ENCODE measurements at places on chromosomes 4 and X. TPM values are rescaled to one million over a fixed set of nuclear protein-coding genes. Genes with fewer than 3 reads are reported as not detected.

DMD gene
- total RNA-seq = 57.1 TPM

CTAG1B gene
- not detected for total RNA-seq

ITGB1BP2 gene
- total RNA-seq = 3.6 TPM

ASMT gene
- total RNA-seq = not detected

TEC gene
- 1.8 TPM for total RNA-seq

PSMD10 gene
- 96.8 TPM for total RNA-seq

JCHAIN gene
- not detected for total RNA-seq

PIR gene
- 23.6 TPM for total RNA-seq

LEF1 gene
- 66.1 TPM for total RNA-seq

ATP2B3 gene
- 0.26 TPM for total RNA-seq

CXCL9 gene
- total RNA-seq = not detected

VSIG4 gene
- not detected for total RNA-seq

GPC3 gene
- 628 TPM for total RNA-seq

FDCSP gene
- not detected for total RNA-seq

GPR50 gene
- total RNA-seq = 2.1 TPM

SPACA5 gene
- total RNA-seq = not detected

TMPRSS11B gene
- 3.1 TPM for total RNA-seq

ZNF141 gene
- total RNA-seq = 31.7 TPM

FAM53A gene
- 0.90 TPM for total RNA-seq

NEUROG2 gene
- 1.2 TPM for total RNA-seq

NXF2B gene
- total RNA-seq = 0.64 TPM

ZCCHC18 gene
- total RNA-seq = 2.6 TPM

AREG gene
- 17.1 TPM for total RNA-seq

NLRP2B gene
- not detected for total RNA-seq

CXCL5 gene
- total RNA-seq = 6.7 TPM

AFF2 gene
- total RNA-seq = 12.6 TPM

RNF175 gene
- total RNA-seq = 11.3 TPM

FAM184B gene
- total RNA-seq = 0.12 TPM

TGIF2LX gene
- total RNA-seq = not detected

All from type B pancreatic cell (in vitro differentiated cells).